ENCODE measurements at places on chromosomes 6 and 20.

DNA sequence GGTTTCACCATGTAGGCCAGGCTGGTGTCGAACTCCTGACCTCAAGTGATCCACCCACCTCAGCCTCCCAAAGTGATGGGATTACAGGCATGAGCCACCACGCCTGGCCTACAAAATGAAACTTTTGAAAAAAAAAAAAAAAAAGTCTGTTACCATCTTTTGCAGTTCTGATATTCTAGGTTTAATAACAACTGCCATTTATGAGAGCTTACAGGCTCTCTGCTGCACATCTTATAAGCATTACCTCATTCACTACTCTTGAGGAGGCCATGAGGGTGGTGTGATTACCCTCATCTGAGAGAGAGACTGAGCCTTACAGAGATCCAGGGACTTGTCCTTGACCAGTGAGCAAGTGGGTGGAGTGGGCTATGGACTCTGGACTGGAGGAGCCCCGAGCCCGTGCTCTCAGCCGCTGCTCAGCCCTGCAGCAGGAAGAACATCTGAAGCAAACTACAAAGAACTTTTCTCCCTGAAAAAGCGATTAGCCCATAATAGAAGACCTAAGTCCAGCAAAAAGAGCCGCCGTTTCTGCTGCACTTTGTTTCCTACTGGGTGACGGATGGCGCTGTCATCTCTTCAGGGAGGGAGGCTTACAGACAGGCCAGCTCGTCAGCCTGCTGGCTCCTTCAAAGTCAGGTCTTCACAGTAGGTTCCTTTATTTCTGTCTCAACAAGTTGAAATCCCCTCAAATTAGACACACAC, 119.8 kb upstream of the AKAP12 start:
- no peak for DNase-seq

- no peak for DNase-seq
Measured at GRCh38 chr6:28867086-28867409, 56.7 kb downstream of the TRIM27 start.

DNA sequence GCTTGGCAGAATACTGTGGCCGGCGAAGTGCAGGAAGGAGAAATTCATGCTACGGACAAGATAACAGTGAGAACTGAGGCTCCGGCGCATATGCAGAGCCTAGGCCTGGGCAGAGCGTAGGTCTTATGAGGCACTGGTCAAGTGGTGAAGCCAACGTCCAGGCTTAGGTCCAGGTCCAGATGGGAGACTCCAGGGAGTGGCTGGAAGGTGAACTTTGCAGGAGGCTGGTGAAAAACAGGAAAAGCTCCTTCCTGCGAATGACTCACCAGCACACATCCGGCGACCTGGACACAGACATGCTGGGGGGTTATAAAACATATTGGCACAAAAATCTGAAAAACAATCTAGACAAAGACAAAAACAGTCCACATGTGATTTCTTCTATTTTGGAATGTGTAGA, 15.4 kb downstream of the C6orf141 start:
- DNase-seq = no peak

GRCh38 chr6:6884193-6884627, 223.6 kb upstream of the RREB1 start:
- no peak for DNase-seq

GRCh38 chr6:47335466-47335865, 25.8 kb upstream of the TNFRSF21 start:
- DNase-seq = no peak

DNA sequence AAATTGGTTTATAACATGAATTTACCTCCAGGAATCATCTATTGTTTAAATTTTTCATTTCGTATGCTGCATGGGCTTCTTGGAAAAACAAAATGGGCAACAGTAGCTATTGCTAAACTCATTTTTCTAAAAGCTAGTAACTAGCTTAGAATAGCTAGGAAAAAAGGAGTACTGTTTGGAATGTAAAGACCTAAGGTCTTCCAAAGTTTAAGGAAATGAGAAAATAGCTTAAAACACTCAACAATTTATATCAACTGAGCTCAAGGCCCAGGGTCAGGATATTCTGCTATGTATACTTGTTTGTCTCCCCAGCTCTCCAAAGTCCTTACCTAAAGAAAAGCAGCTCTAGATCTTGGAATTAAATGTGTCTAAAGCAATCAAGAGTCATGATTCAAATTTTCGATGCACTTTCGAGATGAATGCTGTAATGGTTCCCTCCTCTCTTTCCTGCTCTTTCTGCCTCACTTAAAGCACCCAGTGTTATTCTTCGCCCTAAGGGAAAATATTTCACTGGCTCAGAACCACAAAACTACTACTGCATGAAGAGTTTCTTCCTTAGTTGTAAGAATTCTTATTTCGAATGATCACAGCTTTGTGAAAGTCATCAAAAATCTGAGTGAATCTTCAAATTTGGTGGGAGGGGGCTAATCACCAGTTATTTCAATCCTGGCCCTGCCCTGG, 41.6 kb downstream of the LYRM4 start:
- DNase-seq = no peak

DNA sequence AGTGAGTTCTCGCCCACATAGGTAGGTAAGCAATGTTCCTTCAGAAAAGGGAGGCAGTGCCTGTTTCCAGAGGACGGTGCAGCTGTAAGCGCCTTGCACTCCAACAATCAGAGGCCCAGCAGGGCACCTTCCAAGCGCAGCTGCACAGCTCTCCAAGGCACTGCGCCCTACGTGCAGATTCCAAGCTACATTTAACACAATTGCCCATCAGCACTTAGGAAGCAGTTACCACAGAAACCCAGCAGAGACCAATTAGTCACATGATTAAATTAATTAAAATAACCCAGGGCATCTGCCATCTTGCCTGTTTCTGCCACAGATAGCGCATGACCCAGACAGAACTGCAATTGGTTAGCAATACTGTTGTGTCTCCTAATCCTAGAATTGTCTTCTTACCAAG, 65.5 kb downstream of the SOBP start:
- no peak for DNase-seq

DNA sequence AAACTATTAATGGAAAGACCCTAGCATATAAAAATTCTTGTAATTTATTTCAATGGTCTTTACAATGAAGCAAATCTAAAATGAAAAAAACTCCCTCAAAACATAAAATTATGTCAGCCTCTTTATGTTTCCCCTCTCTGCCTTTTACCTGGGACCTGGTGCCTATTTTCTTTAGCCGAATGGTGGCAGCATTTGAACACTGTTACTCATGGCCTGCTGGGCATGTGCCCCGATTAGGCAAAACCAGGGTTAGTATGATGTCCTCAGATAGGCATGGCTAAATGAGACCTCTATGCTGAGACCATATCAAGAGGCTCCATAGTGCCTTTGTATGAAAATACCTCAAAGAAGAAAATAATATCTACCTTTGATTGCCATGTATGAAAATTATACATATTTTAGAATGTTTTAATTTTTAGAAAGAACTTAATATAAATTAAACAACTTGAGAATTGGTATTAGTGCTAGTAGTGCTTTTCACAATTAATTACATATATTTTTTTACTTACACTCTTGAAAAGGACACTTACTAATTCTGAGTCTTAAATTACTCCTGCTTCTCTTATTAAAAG, 22.5 kb upstream of the C6orf58 start:
- DNase-seq = no peak

DNA sequence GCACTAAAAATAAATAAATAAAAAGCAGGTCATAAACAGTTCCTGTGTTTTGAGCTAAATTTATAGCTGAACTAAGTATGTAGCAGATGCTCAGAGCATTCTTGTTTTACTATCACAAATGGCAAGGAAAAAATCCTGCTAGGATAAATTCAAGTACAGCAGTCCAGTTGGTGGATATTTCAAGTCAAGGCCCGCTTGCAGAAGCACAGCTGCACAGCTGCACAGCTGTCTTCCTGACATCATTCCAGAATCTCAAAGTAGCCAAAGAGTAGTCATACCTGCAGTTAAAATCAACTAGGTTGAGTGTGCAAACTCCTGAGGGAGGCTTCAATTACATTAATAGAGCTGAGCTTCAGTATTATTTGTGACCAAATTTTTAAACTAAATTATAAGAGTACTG, 297.7 kb upstream of the MANEA start:
- no peak for DNase-seq

- DNase-seq = no peak
Measured at GRCh38 chr20:11332381-11332780, 585.3 kb upstream of the BTBD3 start.

- no peak for DNase-seq
Measured at GRCh38 chr6:111777357-111777756, 95.9 kb downstream of the FYN start.

DNA sequence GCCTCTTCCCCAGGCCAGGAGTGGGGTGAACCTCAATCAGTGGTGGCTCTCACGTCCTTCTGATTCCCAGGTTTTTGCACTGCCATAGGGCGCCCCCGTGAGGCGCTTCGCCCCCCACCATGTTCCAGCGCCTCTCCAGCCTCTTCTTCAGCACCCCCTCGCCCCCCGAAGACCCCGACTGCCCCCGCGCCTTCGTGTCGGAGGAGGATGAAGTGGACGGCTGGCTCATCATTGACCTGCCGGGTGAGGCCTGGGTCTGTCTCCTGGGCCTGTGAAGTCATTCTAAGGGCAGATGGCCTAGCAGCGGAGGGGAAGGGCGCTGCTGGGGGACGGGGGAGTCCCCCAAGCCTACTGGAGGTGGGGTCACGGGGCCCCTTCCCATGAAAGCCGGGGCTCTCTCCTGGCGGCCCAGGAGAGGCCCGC, 4.5 kb downstream of the TP53INP2 start:
- peak; percentile 51 for DNase-seq

DNA sequence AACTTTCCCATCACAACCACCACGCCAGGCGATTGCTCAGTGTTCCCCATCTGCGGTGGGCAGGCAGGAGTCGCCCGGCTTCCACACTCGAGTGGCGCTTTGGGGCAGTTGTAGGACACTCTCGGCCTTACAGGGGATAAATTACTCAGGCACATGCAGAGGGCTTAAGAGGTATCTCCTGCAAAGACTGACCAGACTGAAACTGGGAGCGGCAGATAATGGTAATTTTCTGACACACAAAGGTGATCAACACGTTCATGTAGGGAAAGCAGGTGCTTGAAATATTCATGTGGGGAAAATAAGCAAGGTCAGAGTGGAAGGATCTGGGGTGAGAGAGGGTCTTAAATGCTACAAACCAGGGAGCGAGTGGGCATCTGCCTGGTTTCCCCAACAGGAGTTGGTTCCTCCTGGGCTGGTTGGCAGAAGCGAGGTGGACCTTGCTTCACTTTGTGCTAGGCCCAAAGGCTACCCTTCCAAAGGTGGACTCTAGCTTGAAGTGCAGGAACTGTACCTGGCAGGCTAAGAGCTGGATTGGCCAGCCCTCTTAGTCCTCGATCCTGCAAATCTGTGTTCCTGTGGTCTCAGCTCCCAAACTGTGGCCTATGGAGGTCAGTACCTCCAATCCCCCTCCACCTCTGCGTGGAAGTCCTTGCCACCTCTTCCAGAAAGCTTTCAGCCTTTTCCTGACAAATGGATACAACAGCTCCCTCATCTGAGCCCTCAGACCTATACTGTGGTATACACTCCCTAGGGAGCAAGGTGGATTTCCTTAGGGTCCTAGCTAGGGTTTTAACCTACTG, 16.7 kb downstream of the PLAGL2 start:
- DNase-seq = no peak

DNA sequence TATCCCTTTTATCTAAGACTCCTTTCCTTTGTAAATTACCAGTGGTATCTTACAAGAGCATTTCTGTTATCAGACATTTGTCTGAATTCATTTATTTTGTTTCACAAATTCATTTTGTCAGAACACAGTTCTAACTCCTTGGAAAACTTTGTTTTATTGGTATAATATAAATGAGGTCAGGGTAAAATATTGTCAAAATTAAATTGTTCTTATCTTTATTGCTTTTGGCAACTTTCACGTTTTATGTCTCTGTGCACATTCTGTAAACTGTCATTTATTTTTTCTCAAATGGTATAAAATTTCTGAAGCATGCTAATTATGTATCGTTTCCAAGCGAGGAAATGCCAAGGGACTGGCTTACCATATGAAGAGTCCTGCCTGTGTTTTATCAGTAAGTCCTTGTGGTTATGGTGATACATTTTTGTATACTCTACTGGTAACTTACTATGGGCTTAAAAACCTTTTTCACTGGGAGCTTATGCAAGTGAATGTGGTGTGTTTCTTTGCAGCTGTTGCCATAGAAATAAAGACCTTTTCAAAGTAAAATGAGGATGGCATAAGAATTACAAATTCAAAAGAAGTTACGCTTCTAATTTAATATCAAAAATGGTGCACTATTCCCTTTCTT, 214.2 kb downstream of the COL19A1 start:
- no peak for DNase-seq

- DNase-seq = no peak
Measured at GRCh38 chr6:166774292-166774691, 147.2 kb upstream of the RPS6KA2 start.

DNA sequence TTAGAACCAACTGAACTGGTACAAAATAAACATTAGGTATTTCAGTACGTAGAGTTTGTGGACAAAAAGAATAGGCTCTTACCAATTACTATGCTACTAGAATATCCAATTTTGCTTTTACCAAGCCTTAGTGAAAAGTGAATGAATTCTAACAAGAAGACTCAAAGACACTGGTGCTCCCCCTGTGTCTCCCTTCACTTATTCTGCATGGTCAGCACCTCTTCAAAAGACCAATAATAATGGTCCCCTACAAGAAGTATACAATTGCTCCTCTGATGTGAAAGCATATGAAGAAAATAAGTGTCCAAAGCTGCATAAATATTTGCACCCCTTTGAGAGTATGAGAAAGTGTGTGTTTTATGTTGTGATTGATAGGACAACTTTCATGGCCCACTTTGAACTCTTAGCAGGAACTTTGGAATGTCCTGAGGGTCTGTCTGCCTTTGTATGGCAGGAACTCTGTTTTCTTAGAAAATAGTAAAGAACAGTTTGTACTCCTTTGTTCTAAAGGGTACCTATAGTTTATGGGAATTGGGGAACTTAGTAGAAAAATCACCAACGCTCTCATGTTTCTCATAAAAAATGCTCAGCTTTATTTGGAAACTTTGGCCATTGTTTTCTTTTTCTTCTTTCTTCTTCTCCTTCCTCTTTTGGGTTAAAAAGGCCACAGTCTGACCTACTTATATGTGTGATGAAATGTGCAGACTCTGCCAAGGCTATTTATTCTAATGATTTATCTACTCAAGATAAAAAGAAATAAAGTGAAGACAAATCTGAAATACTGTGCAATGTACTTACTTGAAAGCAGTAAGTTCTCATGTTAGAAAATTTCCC, 352.4 kb downstream of the LAMA2 start:
- DNase-seq = no peak

DNA sequence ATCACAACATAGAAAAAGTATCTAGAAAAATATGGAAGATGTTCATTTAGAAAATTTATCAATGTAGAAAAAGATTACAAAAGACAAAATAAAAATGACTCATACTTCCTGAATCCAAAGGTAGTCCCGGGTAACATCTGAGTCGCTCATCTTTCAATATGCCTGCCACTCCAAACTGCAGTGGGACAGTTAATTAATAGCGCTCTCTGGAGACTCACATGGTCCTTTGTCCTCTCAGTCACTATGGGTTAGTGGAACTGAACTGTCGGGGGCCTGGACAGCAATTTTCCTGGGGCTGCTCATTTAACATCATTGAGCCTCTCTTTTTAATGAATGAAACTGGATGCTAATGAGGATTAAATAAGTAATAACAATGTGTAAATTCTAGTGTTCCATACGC, 103.4 kb downstream of the MAP3K4 start:
- no peak for DNase-seq

Data from activated CD4-positive, alpha-beta T cell treated with anti-CD3 and anti-CD28 coated beads, Interleukin-2, amount 50 U/mL, for 1 hour (primary cell).